Left cardiac atrium (tissue), 4 donors: ENCODE measurements at places on chromosomes 12 and 14. TPM values are rescaled to one million over a fixed set of nuclear protein-coding genes. Genes with fewer than 3 reads are reported as not detected.

DNA sequence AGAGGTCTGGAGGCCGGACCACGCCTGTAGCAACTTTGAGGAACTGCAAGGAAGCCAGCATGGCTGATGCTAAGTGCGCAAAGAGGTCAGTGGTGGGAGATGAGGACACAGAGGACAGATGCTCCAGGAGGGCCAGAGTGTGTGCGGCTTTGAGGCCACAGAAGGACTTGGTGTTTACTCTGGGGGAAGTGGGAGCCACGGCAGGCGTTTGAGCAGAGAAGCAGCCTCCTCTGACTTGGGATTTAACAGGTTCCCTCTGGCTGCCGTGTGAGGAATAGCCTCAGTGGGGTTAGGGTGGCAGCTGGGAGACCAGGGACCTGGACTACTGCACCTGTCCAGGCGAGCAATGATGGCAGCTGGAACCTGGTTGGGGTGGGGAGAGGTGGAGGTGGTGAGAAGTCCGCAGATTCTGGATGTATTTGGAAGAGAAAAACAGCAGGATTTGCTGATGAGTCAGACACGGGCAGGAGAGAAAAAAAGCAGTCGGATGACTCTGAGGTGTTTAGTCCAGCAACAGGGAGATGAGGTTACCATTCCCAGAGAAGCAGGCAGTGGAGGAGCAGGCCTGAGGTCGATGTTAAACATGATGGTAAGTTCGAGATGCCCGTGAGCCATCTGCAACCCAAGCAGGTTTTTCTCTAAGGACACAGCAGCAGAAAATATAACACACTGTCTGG lies 143.5 kb downstream of the SCARB1 start:
- DNase-seq, result peak; percentile 14

- DNase-seq, result no peak
These were observed 34.2 kb upstream of the RNASE1 start for GRCh38 chr14:20836668-20837338.

DNA sequence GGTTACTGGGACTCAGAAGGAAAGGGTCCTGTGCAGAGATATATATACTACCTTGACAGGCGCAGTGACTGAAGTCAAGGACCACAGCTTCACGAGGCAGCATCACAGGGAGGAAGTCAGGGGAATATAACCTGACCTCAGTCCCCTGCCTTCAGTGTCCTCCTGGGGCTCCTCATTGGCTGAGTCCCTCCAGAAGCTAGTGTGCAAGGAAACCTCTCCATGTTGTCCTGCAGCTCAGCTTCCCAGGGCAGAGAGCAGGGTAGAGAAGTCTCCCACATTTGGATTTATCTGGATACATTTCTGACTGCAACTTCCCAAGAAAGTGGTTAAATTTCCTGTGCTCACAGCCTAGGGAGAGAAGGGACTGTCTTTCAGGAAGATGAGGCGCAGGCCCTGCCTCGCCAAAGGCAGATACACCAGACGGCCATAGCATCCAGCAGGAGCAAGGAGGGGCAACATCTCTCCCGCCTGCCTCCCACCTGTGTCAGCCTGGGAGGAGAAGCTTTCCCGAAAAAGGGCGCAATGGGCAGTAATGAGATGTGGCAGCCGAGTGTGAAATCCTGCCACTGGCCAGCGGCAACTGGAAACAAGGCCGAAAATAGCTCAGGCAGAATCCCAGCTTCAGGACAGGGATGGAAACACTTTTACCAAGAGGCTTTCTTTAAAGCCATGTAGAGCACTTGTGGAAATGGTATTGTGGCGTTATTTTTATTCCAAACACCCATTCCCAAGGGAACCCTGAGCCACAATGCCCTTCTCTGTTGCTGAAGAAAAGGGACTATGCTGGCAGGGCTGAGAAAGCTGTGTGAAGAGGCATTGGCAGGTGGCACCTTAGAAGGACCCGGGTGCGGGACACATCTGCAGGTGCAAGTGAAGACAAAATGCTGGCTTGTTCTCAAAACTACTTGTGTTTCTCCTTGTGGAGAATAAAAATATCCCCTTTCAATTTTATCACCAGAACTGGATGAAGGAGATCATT lies 54.9 kb upstream of the HIF1A start:
- no peak for DNase-seq

FOXN4 gene
- total RNA-seq, result not detected

DNA sequence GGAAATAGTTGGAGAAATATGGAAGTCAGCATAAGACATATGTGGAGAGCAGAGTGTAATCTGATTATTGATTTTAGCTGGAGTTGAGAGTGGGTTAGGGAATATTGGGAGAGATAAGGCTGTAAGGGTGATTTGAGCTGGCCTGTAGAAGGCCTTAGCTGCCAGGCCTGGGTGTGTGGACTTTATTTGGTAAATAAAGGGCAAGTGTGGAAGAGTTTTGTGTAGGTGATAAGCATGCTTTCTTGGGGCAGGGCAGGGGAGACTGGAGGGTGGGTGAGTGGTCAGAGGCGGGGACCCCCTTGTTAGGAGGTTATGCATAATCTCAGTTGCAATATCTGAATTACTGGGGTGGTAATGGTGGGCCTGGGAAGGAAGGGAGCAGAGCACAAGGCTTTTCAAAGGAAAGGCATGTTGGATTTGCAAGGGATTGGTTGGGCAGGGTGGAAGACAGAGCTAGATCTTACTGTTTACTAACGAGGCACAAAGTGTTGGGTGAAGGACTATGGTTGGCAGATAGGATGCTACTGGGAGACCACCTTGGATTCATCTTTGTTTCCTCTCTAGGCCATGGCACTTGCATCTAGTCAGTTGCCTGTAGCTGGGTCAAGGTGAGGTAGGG lies 5.5 kb downstream of the KHNYN start:
- DNase-seq, result no peak

DNA sequence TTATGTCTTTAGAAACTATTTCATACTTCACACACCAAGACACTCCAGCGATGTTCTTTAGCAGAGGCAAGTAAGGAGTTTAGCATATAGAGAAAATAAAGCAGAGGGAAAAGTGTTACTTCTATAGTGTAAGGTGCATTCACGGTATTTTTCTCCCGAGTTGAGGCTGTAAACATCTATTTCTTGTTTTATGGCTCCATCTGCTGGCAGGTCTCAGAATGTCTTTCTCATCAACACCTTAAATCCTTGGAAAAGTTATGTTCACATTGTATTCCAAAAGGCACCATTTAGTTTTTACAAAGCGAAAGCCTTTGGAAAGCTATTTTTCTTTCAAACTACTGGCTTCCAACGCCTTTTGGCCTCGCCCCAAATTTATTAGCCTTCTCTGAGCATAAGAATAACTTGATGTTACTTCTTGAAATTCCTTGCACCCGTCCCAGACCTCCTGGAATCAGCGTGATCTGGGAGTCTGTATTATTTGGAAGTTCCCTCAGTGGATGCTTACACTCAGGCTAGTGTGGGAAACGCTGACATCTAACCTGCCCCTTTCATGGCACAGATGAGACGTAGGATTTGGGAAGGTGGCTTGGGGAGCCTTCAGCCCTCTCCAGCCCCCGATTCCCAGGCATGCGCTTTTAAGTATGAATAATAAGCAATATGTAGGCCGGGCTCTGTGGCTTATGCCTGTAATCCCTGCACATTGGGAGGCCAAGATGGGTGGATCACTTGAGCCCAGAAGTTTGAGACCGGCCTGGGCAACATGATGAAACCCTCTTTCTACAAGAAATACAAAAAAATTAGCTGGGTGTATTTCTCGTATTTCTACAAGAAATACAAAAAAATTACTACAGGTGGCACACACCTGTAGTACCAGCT lies 1.9 kb upstream of the PIWIL1 start:
- DNase-seq, result no peak

RNASE9 gene
- total RNA-seq, result not detected

DNA sequence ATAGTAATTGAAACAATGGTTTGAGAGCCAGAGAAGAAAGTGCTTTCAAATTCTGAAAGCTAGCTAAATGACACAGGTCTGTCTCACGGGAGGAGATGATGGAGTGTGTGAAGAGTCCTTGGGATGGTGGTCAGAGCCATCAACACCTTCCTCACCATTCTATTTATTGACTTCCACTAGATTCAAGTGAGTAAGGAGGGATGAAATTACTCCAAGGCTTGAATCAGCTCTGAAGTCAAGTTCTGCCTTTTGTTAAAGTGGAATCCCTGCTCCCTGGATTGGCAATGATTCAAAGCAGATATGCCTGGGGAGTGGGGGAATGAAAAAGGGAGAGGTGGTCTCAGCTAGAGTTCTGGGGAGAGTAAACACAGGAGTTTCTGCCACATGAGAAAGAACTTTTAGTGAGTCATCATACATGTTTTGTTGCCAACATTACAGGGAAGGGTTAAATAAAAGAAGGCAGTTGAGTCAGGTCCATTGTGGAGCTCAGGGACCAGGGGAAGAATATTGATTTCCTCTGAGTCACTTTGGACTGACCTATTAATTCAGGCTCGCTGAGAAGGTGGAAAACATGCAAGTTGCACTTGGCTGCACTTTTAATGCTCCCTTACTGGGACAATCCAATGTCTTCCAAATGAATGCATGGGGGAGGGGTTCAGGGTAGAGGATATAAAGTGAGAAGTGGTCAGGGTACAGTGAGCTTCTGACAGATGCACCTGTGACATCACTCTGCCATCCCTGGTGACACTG lies 142.7 kb downstream of the TBX5 start:
- no peak for DNase-seq

GRCh38 chr14:104464907-104465306 lies 114.7 kb upstream of the C14orf180 start:
- DNase-seq, result no peak

DNA sequence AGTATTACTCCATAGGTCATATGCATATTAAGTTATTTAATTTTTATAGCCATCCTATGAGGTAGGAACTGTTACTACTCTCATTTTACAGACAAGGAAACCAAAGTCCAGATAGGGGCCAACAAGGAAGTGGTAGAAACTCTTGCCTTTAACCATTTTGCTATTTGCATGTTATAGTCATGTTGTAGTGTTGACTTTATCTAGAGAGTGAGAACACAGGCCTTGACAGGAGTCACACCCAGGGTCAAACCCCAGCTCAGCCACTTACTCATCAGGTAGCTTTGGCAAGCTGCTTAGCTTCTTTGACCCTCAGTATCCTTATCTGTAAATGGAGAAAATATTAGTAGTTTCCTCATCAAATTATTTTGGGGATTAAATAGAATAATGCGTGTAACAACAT lies 156.2 kb downstream of the CAND1 start:
- DNase-seq, result no peak

- DNase-seq, result no peak
These were observed 25.7 kb downstream of the TSHR start for GRCh38 chr14:80981156-80981555.

LETMD1 gene
- 26.7 TPM for total RNA-seq

KLRC3 gene
- total RNA-seq, result not detected

GRCh38 chr14:101358320-101359125 lies 202.8 kb upstream of the DIO3 start:
- no peak for DNase-seq

RD3L gene
- 11.6 TPM for total RNA-seq

DNA sequence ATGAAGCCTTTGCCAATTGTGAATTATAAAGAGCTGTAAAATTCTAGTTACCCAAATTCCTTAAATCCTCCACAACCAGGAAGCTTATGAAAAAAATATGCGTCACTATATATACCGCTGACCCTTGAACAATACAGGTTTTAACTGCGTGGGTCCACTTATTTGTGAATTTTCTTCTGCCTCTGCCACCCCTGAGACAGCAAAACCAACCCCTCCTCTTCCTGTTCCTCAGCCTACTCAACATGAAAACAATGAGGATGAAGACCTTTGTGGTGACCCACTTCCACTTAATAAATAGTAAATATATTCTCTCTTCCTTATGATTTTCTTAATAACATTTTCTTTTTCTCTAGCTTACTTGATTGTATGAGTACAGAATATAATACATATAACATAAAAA lies 42.2 kb downstream of the CMKLR1 start:
- DNase-seq, result no peak

DNA sequence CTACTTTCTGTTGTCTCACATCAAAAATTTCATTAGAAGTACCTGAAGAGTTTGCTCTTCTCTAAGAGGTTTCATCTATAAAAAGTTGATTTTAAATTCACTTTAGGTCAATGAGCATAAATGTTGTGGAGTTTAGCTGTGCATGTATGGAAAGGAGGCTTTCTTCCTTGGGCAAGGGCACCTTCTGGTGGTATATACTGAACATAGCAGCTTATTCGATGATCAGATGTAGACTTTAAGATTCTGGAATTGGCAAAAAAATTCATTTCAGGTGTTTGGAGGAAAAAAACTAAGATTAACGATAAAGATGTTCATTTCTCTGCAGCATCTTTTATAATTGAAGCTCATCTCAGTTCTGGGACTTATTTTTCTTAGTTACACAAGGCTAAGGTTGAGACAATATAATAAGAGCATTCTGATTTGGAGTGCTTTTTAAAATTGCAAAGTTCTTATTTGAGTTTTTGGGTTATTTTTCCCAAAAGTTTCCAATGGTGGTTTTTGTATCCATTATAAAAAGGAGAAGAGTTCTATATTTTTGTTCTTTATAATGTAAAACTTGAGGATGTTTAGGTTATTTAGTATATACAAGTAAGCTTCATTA lies 46.8 kb downstream of the TMEM117 start:
- no peak for DNase-seq

PAPLN gene
- total RNA-seq, result 3.1 TPM

SMOC1 gene
- total RNA-seq, result 14.9 TPM

DNA sequence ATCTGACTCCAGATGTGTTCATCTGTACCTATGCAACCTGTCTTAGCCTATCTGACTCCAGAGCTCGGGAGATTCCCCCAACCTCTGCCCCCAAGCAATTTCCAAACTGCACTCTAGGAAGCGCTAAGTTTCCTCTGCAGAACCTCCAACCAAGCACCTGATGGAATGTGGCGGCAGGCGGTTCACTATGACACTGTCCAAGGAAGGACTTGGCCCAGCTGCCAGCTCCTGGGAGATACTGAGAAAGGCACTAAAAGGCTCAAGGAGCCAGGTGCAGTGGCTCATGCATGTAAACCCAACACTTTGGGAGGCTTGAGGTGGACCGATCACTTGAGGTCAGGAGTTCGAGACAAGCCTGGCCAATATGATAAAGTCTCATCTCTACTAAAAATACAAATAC lies 244.0 kb downstream of the BCL11B start:
- no peak for DNase-seq
